ENCODE measurements at places on chromosomes 5 and 9.

- no peak for DNase-seq
Measured at GRCh38 chr5:126438267-126438666, 15.1 kb downstream of the GRAMD2B start.

DNA sequence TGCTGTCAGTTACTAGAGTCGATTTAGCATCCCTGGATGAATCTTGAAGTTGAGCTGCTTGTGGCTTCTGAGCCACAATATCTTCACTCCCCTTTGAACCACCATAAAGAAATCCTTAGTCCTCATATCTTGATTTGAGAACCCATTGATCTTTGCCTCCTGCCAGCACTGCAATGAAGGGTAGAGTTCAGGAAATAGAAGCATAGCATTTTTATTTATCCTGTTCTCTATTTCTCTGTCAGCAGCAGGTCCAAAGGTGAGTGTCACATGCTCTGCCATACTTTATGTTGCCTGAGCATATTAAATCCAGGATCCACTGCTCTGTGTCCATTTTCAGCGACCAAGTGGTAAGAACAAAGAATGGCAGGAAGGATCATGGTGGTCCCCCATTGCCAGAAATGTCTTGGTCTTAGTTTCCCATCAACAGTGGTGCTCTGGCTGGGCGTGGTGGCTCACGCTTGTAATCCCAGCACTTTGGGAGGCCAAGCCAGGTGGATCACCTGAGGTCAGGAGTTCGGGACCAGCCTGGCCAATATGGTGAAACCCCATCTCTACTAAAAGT is 80.2 kb upstream of the PANK3 start:
- no peak for DNase-seq

DNA sequence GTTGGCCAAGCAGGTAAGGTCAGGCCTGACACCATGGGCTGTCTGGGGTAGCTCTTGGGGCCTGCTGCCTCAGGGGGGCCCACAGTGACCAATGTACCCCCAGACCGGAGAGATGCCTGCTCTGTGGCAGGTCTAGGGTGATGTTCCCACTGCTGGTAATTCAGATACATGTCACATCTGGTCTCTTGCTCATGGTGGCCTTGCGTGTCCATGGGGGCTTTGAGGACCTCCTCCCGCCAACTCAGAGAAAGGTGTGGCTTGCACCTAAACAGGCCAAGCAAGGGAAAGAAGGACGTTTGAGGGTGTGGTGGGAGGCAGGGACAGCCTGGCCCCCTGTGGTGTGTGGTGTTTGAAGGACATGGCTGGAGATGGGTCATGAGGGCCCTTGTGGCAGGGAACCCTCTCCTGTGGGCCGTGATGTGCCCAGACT is 75.2 kb downstream of the PHF2 start:
- no peak for DNase-seq

- no peak for DNase-seq
Measured at GRCh38 chr5:119284031-119284430, 71.8 kb upstream of the TNFAIP8 start.

- no peak for DNase-seq
Measured at GRCh38 chr9:27569406-27569805, 3.9 kb downstream of the C9orf72 start.

DNA sequence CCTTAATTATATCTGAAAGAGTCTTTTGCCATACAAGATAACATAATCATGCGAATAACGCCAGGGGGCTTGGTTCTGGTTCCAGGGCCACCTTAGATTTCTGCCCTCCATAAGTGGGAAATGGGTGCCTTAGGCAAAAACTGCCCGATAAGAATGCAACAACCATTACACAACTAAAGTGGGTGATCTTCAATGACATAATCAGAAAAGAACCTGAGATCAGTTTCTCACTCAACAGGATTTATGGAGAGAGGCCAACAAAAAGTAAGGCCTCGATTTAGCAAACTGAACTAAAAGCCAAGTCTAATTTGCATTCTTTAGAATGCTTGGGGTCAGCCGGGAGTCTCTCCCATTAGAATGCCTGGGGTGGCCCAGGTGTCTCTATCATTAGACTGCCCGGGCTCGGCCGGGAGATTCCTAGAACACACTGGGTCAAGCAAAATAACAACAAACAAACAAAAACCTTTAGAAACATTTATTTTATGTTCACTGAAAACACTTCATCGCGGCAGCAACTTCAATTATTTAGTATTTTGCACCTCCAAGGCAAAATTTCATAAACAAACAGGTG is 194.8 kb downstream of the AUH start:
- no peak for DNase-seq

DNA sequence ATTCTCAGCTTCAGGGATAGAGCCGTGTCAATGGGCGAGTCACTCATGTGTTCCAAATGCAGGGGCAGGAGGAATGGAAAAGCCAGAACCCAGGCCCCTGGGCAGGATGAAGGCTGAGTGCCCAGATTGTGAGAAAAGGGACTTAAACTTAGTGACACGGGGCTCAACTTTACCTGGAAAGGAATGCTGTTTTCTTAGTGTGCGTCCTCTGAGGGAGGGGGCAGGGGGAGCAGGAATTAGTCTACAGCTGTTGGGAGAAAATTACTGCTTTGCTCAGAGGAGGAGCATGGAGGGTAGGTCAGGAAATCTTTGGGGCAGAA is 14.6 kb downstream of the HK3 start:
- DNase-seq, result no peak

DNA sequence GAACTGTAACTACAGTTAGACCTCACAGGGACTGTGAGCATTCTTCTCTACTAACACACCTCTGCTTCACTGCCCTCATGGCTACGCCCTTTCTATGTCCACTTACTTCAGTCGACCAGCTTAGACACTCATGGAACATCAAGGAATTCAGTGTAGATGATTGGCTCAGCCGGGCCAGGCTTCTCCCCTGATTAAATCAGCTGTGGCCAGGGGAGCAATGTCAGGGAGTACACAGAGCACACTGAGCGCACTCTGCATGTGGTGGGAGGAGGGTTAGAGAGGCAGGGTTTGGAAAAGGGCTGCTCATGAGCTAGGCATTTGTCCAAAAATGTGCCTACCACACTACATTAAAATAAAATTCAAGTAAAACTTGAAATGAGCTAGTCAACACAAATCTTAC is 400.5 kb downstream of the ARRDC3 start:
- DNase-seq, result no peak

- DNase-seq, result no peak
Measured at GRCh38 chr5:16538006-16538405, 72.4 kb upstream of the ZNF622 start.

- no peak for DNase-seq
Measured at GRCh38 chr5:18792145-18792544, 1157.9 kb downstream of the TAF11L14 start.

- no peak for DNase-seq
Measured at GRCh38 chr9:77507212-77507961, 140.7 kb downstream of the GNA14 start.

DNA sequence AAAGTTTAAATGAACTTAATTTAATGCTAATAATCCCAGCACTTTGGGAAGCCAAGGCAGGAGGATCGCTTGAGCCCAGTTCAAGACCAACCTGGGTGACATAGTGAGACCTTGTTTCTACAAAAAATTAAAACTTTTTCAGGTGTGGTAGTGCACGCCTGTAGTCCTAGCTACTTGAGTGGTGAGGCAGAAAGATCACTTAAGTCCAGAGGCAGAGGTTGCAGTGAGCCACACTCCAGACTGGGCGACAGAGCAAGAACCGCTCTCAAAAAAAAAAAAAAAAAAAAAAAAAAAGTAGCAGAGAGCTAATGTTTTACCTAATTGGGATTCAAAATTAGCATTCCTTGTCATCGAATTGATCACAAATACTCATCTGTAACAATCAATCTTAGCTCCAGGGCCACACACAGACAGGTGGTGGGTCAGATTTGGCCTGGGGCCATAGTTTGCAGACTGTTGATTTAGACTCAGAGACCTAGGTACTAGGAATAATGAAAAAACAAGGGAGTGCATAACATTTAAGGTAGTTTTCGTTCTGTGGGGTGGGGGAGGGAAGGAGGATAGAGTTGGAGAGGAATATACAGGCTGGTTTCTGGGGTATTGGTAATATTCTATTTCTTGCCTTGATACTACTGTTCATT is 21.4 kb downstream of the HSDL2 start:
- DNase-seq, result no peak

GRCh38 chr9:15697446-15697851 is 144.6 kb downstream of the CCDC171 start:
- DNase-seq, result no peak

- no peak for DNase-seq
Measured at GRCh38 chr9:131529597-131530545, 1.2 kb downstream of the UCK1 start.

- no peak for DNase-seq
Measured at GRCh38 chr5:33102551-33102950, 338.2 kb upstream of the TARS1 start.

- no peak for DNase-seq
Measured at GRCh38 chr5:179241175-179241574, 104.1 kb downstream of the ADAMTS2 start.

- peak; percentile 28 for DNase-seq
Measured at GRCh38 chr5:69007726-69008368, 86.0 kb upstream of the SLC30A5 start.

GRCh38 chr9:14627513-14627912 is 65.7 kb downstream of the ZDHHC21 start:
- DNase-seq, result no peak

GRCh38 chr9:111632695-111633388 is 1.7 kb downstream of the DNAJC25 start:
- no peak for DNase-seq

DNA sequence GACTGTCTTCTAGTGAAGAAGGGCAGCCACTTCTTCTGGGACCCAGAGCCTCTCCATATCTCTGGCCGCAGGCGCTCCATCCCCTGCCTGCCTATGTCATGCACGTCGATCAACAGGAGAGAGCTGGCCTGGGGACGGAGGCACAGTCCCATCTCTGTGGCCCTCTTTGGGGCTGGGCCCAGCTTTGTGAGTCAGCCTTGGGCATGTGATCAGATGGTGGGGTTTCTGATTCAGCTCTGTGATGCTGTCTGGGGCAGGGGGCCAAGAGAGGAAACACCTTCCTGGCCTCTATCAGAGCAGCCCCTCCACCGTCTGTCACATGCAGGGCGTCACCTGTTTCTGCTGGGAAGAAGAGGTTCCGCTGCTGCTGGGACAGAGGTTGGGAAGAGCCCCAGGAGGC is 72.6 kb downstream of the MVB12B start:
- DNase-seq, result no peak

- DNase-seq, result no peak
Measured at GRCh38 chr5:61416420-61416819, 84.4 kb downstream of the ZSWIM6 start.

DNA sequence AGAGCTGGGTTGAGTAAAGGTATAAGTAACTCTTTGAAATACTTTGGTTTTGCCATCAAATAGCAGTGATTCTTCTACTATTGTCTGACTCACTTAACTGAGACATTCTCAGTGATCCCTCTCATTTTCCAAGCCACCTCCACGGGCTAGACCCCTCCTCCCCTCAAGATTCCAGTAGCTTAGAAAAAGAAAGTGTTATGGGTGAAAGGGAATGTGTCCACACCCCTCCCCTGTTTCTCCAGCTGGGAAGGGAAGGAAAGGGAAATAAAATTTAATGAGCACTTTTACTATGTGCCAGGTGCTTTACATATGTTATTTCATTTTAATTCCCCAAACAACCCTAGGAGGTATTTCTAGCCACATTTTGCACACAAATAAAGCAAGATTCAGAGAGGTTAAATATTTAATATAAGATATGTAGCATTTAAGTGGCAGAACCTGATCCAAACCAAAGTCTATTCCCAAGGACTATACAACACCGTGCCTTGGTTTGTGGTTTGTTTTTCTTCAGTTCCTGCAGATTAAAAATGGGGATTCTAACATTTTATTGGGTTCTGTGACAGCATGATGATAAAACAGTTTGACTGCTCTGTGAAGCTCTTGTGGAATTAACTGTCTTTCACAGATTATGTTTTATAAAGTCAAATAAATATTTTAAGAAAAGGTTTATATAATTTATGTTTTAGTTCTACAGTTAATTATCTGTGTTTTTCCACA is 135.9 kb downstream of the ZSWIM6 start:
- no peak for DNase-seq

GRCh38 chr5:133050521-133050920 is 1.3 kb upstream of the HSPA4 start:
- no peak for DNase-seq

GRCh38 chr9:72874344-72874743 is 78.5 kb downstream of the ALDH1A1 start:
- DNase-seq, result no peak

DNA sequence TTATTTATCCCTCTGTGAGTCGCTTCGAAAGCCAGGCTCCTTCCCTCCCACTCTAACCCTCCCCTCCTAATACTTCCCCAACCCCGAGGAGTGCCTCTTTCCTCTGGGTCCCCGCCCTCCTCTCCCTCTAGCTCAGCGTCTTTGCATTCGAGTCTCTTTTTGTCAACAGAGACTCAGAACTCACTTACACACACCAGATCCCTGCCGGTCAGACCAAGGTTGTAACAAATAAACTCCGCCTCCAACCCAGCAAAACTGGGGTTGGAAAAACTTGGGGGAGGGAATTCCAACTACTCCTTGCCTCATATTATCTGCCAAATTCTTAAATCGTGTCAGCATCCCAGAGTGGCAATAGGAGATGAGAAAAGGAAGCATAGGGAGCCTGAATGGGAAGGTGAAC is at the start of gene HTR1A:
TSS of gene HTR1A (minus strand) at position 167 of the 400 bp plus-strand sequence. CDS start 726 bp downstream, outside the sequence.
- DNase-seq, result no peak

DNA sequence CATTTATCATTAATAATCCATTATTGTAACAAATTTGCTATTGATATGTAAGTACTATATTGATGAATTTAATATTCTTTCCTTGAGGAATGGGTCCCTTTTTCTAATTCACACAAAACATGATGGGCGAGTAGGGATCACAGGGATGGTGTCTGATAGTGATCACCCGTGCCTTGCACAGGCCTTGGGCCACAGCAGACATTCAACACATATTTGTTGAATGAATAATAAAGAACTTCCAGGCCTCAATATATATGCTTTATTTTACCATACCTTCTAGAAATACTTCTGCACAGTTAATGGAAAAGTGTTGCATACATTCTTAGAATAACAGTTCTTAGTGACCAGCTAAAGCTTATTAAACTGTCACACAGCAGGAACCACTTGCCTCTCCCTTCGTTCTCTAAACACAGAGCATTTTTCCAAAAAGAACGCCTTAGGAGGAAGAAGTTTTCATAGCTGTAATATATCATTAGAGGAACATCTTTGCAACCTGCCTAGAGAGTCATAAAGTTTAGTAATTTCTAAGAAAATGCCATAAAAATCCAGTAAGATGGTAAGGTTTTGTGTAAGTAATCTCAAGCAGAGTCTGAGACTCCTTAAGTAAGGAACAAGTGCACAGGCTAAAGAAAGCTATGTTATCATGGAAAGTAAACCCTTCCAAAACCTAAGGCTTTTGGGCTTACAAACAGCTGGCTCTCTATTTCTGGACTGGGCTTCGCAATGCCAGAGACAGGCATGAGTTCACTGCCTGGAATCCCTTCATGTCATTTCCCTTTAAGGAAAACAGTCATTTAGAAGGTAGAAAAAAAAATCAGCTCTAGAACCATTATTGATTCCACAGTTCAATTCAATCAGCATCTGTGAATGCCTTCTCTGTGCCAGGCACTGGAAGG is 17.7 kb downstream of the TTLL11 start:
- no peak for DNase-seq

All from activated CD8-positive, alpha-beta memory T cell treated with anti-CD3 and anti-CD28 coated beads for 4 hours (primary cell).